ENCODE measurements at places on chromosomes 16 and 17.
A peak's percentile ranks its signal among the peaks of the same experiment; 100 is the strongest.

DNA sequence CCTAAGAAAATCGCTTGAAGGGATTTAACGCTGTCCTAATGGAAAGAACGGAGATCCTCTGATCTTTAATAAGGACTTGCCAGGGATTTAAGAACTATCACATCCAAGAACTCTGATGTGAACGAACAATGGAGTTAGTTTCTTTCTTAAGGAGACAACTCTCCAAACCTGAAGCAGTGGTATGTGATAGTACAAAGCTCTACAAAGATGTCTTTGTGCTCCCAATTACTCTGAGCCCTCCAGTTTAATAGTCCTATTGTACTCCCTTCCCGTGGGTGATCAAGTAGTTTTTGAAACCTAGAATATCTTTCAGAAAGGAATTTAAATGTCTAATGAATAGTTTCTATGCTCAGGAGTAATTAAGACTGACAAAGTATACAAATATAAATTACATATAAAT lies 123.8 kb downstream of the FTO start:
- no peak for DNase-seq

DNA sequence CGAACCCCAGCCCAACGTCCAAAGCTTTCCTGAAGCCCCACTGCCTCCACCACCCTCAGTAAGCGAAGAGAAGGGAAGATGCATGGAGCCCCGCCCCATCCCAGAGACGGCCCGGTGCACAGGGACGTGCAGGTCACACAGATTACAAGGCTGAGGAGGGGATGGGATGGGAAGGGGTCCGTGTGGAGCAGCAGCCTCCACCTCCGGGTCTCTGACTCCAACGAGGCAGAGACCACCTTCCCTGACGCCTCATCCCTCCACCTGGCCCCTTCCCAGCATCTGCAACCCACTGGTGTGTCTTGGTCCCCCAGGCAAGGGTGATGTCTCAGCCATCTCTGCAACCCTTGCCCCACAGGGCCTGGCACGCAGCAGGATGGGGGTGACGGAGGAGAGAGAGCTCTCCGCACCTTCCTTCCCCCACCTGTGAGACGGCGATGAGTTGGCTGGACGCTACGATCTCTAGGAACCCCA lies 58.5 kb downstream of the TBC1D16 start:
- DNase-seq, result no peak

GRCh38 chr17:16512011-16512410 lies 20.0 kb upstream of the LRRC75A start:
- DNase-seq, result peak; percentile 77

- no peak for DNase-seq
Measured at GRCh38 chr17:30219833-30220232, 15.7 kb downstream of the SLC6A4 start.

DNA sequence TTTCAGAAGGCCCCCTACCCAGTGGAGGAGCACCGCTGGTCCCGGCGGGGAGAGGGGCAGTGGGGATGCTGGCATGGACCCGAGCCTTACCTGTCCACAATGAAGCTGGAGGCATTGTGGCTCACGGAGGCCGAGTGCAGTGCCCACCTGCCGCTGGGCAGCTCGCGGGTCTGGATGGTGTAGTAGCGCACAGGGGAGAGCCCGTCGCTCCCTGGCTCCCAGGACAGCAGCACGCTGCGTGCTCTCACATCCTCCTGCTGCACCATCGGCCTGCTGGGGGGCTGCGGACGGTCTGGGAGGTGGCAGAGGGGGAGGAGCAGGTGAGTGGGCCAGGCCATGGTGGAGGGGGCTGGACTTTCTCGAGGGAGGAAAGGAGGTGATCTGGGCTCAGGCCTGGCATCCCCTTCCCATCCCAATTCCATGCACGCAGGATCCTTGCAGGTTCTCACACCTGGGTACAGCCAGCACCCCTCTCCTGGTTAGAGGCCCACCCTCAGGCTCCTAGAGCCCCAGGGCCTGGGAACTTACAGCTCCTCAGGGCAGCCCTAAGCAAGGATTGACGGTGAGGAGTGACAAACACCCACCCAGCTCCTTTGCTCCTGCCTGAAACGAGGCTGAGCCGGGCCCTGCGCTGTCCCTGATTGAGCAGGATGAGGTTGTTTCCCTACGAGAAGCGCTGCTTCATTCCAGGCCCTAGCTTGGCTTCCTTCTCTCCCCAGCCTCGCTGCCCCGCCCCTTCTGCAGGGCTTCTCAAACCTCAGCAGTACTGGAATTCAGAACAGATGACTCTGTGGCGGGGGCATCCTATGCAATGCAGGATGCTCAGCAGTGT lies 76.2 kb upstream of the CDC42EP4 start:
- no peak for DNase-seq

GRCh38 chr16:11355862-11356261 lies 10.6 kb downstream of the RMI2 start:
- DNase-seq, result no peak

DNA sequence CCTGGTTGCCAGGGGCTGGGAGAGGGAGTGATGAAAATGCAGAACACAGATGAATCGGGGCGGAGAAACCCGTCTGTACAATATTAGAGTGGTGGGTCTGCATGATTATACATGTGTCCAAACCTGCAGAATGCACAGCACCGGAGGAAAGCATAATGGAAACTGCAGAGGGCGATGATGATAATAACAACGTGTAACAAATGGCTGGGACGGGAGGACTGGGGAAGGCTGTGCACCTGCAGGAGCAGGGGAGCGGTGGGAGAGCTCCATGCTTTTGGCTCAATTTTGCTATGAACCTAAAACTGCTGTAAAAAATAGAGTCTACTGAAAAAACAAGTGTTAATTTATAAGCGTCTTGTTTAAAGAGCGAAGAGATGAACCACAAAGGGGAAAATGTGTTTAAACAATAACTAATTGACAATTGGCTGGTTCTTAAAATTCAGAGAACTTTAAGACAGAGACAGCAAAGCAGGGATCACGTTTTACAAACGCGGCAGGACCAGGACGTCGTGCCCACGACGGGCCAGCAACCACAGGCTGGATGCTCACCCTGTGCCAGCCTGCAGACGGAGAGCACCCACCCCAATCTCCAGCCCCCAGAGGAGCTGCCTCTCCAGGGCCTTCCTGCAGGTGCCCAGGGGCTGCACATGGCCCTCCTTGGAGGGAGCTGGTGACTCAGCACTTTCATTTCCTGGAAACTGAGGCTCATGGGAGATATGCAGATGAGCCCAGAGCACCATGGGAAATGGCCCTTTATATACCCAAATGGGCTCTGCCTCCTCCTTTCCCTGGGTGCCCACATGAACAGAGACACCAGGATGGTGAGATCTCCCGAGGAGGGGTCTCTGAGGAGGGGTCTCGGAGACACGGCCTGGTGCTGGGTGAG lies at the start of gene TEX19:
TSS of gene TEX19 (plus strand) at position 783 of the 886 bp plus-strand sequence. CDS start 2,904 bp downstream, outside the sequence.
- peak; percentile 30 for DNase-seq

All from NCI-H510A treated with DMSO at 0.1 percent for 48 hours (cell line).